ENCODE measurements at places on chromosomes 12 and 14.

- no peak for DNase-seq
Observed at GRCh38 chr14:99278836-99279235, 6.8 kb upstream of the BCL11B start.

- peak; percentile 24 for DNase-seq
Observed at GRCh38 chr14:74867673-74868072, 8.3 kb downstream of the PROX2 start.

GRCh38 chr14:59358102-59358501 lies 107.1 kb downstream of the GPR135 start:
- no peak for DNase-seq

DNA sequence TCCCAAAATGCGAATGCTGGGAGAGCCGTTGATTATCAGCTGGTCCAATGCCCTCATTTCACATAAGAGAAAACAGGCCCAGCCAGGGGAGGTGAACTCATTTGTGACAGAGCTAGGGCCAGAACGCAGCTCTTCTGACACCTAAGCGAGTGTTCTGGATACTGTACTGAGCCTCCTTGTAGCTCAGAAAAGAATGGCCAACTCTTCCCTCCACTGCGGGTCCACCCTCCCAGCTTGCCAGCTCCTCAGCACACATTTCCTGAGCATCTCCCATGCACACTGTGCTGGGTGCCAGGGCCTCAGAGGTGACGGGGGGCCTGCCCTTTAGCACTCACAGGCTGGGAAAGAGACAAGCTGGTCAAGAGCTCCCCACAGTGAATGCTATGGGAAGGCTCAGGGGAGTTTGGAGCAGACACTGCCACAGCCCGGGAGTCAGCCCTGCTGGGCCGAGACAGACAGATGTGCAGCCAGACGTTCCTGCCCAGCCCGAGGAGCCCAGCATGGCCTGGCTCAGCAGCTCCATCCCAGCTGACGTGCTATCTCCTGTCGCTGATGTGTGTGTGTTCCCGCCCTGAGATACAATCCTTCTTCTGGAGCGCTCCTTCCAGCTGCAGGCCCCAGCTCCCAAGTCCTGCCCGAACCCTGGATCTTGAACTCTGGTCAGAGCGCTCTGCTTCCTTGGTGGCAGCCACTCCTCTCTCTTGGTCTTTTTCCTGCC lies 3.5 kb downstream of the CMTM5 start:
- no peak for DNase-seq

- DNase-seq = no peak
Observed at GRCh38 chr12:19988001-19988400, 380.3 kb upstream of the PDE3A start.

DNA sequence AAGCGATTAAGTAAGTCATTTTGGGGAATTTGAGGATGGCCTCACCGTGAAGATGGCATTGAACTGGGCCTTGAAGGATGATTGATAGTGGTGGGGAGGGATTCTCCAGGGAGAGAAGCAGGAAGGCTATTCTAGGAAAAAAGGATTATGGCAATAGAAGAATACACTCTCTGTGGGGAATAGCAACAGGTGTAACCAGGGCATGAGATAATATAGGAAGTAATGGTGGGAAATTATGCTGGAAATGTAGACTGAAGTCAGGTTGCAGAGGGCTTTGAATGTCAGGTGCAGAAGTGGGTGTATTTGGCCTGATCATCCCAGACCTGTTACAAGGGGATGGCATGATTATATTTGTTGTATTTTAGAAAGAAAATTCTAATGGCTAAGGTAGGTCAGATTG lies 4.6 kb upstream of the ANO4 start:
- DNase-seq = no peak

GRCh38 chr14:81289516-81289915 lies 68.8 kb upstream of the GTF2A1 start:
- no peak for DNase-seq

DNA sequence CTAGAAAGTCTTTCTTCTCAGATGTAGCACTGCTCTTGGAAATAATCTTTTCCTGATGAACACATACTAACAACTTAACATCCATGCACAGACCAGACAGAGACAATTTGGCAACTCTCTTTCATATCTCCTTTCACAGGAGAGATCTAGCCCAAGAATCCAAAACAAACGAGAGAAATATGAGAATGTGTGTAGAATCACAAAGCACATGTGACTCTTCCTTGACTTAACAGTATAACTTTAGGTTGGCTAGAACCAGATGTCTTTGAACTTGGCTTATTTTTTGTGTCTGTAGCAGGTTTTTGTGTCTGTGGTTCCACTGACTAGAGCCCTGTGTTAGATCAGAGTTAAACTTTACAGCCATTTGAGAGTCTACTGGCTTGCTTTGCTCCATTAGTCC lies 114.2 kb downstream of the STXBP6 start:
- DNase-seq = no peak
